ENCODE measurements at places on chromosomes 3 and 15.

- DNase-seq: no peak
Measured at GRCh38 chr3:184466413-184466960, 86.6 kb downstream of the CHRD start.

DNA sequence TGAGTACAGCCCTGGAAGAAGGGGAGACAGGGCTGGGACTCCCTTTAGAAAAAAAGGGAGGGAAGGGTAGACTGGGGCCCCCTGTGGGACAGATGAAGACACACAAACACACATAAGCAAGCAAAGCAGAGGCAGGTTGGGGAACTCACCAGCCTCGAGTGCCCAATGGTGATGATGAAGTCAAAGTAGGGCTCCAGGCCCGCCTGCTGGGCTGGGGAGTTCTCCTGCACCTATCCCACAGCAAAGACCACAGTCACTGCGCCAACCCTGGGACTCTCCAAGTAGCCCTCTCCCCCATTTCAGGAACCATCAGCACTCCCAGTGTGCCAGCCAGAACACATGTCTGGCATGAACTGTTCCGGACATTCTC is 4.1 kb downstream of the GORASP1 start:
- DNase-seq: no peak

DNA sequence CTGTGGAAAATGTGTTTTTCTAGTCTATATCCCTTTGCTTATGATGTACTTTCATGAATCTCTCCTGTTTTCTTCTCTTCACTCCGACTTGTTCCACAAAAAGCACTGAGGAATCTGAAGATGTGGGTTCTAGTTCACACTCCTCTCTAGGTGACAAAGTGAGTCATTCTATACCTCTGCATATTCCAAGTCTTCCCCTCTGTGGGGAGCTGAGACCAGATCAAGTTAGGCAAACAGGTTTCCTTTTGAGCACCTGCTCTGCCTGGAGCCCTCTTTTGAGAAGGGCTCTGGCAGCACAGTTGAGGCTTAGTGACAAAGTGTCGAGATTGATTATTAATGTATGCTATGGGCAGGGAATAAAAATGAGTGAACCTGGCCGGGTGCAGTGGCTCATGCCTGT is 82.4 kb upstream of the VGLL4 start:
- no peak for DNase-seq

DNA sequence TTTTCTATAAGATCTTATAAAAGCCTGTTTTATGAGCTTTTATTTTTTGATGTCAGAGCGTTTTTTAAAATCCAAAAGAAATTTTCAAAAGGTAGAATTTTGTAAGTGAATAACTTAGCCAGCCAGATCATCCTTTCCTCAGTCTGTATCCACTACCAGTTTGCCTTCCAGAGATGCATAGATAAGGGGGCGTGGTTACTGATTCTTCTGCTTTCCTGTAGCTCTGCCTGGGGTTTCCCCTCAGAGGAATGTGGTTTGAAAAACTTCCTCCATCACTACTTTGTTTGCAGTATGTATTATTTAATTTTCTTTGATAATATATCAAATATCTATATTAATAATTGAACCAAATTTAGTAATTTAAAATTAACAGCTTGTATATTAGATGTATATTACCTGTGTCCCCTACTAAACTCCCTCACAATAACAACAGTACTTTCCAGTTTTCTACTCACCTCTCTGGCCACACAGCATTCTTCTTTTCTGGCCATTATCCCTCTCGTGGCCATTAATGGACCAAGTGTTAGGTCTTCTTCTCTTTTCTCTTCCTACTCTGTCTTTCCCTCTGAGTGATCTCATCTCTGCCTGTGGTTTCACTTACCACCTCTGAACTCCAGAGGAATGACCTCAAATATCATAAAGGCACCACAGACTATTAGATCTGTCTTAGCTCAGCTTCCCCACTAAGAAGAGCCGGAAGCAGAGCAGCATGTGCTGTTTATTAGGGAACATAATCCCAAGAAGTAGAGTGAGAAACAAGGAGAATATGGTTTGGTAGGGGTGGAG is 239.7 kb downstream of the UBE2E2 start:
- no peak for DNase-seq

GRCh38 chr15:98720577-98721565 is 72.5 kb downstream of the IGF1R start:
- DNase-seq: no peak

DNA sequence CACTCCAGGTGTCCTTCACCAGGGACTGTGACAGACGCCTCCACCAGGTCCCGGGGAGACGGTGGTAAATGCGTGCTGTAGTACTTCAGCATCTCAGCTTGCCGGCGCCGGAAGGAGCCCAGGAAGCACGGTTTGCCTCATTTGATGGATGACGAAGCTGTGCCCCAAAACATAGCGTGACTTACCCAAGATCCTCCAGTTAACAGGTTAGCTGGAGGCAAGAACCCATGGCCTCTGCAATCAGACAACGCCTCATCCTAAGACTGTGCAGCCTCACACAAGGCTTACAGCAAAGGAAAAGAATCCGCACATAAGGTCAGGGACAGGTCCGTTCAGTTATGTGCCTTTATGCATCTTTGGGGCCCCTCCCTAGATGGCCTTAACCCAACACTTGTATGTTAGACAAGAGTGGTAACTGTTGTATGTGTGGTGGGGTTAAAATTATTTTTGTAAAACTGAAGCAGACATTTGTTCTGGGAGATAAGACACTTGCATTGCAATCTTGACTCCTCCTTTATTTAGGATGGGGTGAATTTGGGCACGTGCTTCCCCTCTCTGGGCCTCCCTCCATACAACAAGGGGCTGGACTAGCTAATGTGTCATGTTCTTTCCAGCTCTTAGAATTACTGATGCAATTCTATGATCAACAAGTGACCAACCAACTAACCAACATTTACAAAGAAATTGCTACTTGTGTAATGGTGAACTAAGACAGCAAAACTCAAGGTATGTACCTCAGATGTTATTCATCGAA is 39.4 kb downstream of the VGLL4 start:
- no peak for DNase-seq

DNA sequence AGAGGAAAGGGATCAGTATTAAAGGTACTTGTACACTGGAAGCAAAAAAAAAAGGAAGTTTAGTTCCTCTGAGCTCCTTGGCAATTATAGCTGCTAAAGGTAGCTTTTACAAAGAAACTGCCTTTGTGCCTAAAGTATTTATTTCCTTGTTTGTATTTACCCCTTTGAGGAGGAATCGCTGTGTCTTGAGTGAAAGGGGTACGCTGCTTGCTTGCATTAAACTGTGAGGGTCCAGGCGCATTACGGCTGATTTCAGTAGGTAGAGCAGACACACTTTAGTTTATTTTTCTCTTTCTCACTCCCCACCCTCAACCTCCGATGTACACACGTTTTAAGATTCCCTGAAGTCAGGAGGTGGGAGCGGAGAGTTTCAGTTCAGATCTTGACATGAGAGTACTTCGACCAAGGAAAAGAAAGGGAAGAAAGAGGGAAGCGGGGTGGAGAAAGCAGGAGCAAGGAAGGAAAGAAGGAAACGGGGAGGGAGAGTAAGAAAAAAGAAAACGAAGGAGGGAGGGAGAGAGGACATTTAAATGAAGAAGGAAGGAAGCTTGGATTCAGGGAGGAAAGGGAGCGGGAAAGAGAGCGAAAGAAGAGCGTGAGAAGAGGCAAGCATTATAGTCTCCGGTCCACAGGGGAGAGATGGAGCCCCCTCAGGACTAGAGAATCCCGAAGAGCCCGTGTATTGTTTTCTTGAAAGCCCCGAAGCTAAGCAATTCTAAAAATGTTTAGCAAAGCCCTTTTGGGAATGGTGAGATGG is 1.2 kb upstream of the MME start:
- DNase-seq: no peak

DNA sequence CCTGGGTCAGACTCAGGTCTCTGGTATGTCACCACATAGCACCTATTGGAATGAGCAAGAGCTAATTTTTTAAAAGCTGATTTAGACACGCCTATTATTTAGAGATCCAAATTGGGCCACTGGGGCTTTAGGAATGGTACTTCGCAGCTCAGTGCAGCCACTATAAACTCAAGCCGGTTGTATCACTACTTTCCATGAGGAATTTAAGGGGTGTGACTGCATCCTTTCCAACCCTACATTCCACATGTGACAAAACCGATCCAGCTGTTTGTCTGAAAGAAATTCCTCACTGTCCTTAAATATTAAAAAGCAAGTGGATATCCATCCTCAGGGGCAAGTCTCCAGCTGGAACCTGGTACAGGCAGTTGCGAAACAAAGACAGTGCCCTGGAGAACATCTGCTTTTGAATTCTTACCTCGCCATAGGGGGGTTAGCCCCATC is 12.8 kb downstream of the VGLL3 start:
- DNase-seq: no peak
